ENCODE measurements at places on chromosomes 5 and 9.

- DNase-seq, result no peak
Measured at GRCh38 chr5:133241179-133242092, 189.6 kb downstream of the HSPA4 start.

- DNase-seq, result no peak
Measured at GRCh38 chr9:11257992-11258391, 645.2 kb upstream of the PTPRD start.

- no peak for DNase-seq
Measured at GRCh38 chr5:138803285-138803684, 50.1 kb downstream of the CTNNA1 start.

- no peak for DNase-seq
Measured at GRCh38 chr5:66558560-66558959, 37.6 kb upstream of the MAST4 start.

DNA sequence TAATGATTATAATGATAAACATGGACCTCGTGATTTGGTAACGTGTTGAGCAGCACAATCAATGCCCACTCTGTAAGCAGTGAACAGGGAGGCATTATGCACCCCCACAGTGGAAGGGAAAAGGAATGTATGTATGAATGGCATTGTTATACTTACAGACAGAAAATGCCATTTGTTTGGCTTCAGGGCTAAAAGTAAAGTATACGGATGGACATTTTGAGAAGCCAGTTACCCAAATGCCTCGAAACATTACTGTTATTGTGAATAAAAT lies 260.2 kb upstream of the PPP1R2B start:
- no peak for DNase-seq

DNA sequence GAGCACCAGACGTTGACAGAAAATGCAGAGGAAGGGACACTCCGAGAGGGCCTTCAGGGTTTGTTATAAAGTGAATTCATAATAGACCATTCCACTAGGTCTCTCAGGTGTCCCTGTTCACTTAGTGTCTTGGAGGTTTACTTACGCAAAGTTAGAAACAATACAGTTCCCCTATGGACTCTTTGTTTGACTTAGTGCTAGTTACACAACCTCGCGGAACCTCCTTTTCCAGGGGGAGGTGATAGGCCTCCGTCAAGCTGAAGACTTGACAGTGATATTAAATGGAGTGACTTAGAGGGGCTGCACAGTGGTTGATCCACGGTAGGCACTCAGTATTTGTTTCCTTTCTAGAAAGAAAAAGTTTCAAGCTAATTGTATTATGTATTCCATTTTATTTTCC lies 1.3 kb downstream of the CCT5 start:
- DNase-seq, result no peak

DNA sequence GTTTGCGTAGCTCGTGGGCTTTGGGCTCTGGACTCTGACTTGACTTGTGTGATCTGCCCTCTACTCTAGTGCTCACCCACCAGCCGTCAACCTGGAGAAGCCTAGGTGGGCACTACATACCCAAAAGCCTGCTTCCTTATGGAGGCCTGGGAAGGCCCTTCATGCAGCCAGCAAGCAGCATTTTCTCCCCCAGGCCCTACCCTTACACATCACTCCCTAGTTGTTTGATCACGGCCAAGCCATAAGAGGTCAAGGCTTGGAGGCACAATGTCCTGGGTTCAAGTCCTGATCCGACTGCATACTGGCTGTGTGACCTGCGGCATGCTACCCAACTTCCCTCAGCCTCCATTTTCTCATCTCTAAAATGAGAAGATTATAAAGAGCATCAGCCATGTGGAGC lies 151.3 kb upstream of the EGFLAM start:
- DNase-seq, result no peak

GRCh38 chr9:127278372-127278771 lies 13.8 kb downstream of the GARNL3 start:
- DNase-seq, result no peak

- no peak for DNase-seq
Measured at GRCh38 chr5:138725153-138725817, 27.9 kb upstream of the CTNNA1 start.

GRCh38 chr5:132011622-132012343 lies at the start of gene ACSL6:
ACSL6 (minus strand) TSS chr5:132011658; CDS start chr5:132011553, 105 bp downstream.
- no peak for DNase-seq

DNA sequence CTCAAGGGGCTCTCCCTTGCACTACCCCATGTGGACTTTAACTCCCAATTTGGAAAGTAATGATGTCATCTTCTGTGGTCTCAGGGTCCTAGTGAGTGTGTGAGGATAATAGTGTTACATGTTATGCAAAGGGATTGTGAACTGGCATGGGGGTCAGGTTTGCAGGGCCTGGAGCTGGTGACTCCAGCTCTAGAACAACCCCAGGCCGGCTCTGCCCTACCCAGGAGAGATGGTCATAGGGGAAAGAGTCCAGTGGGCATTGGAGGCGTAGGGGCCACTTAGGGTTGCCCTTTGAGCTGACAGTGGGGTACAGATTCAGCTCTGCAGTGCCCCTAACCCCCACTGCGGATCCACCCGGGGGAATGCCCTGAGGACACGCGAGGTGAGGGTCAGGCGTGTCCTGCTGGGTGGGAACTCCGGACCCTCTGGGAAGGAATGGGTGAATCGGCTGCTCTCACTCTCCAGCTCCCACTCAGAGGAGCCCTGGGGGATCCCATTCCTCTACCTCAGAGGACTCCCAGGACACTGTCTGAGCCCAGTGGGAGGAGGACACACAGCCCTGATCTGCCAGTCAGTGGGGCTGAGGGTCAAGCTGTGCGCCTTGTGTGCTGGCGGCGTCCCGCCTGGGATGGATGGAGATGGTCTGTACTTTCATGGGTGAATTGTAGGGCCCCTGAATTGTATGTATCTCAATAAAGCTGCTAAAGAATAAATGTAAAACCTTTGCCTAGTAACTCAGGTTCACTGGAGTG lies 2.5 kb upstream of the NKD2 start:
- DNase-seq, result no peak

DNA sequence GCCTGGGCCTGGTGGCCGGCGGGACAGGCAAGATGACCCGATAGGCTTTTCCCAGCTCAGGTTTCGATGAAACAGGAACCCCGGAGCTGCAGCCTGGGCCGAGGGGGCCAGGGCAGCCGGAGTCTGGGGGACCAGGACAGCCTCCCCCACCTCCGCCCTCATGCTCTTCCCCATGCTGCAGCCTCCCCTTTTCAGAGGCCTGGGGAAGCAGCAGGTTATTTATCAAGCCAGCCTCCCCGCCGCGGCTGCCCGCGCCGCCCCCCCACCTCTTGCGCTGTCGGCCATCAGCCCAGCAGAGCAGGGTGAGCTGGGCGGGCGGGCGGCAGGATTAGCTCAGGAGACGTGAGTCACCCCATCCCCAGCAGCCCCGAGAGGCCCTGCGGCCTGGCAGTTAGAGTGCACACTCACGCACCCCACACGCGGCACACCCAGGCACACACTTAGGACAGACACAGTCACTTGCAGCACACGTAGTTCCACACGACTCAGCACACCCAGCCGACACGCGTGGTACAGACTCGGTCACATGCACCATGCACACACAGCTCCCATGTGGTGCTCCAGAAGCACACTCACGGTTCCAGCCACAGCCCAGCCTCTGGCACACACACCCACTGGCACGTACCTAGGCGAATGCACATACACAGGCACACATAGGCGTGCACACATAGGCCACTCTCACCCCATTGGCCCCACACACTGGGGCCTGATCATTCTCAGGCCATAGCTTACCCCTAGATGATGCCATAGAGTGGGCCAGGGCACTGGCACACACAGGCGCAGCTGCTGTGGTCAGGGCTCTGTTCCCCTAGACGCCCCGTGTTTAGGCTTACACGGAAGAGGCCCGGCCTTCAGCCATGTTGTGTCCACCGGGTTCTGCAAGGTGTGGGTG lies 13.0 kb downstream of the CXXC5 start:
- no peak for DNase-seq

- DNase-seq, result no peak
Measured at GRCh38 chr5:168426007-168426863, 60.0 kb upstream of the RARS1 start.

DNA sequence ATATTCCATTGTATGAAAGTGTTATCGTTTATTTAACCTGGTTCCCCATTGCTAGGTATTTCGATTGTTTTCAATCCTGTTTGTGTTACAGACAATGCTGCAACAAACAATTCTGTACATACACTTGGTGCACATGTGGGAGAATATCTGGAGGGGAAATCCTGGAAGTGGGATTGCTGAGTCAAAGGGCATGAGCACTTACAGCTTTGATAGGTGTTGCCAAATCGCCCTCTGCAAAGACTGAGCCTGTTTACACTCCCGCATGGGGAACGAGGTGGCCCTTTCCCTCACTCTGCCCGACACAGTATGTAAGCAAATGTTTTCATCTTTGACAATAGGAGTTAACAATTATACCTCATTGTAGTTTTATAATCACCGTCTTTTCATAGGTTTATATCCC lies 66.2 kb downstream of the PDE6A start:
- no peak for DNase-seq

- no peak for DNase-seq
Measured at GRCh38 chr5:57529864-57530263, 47.3 kb upstream of the ACTBL2 start.

DNA sequence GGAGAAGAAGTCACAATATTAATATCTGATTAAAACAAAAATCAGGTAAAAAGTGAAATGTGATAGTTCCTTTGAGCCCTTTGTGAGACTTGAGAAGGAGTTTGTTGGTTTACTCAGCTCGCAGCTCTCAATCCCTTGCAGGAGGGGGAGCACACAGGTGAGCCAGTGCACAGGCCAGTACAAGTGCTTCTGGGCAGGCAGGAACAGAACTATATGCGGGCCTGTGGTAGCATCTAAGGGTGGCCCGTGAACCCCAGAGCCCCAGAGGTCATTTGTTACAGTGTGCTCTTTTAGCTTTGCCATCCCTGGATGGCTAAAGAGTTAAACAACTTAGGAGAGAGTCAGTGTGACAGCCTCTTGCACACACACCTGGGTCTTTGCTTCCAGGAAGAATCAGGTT lies 215.3 kb upstream of the EDIL3 start:
- no peak for DNase-seq

DNA sequence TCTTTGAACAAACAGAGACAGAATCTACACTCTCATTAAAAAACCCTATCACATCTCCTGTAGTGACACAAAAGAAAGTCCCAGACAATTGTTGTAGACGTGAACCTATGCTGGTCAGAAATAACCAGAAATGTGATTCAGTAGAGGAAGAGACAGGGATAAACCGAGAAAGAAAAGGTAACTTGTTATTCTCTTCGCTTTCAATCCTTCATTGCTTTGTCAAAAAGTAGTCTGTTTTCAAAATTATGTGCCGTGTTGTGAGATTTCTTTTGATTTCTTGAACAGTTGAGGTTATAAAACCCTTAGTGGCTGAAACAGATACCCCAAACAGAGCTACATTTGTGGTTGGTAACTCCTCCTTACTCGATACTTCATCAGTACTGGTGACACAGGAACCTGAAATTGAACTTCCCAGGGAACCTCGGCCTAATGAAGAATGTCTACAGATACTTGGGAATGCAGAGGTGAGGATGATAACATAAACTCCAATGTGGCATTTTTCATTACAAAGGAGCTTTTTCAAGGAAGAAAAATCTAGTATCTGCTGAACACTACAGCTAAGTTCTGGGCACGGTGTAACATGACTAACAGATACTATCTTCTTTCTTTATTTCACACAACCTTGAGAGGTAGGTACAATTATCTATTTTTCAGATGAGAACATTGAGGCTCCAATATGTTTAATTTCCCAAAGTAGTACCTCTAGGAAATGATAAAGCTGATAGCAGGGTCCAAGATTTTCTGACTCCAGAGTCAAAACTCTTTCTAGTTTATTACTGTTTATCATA lies 14.3 kb downstream of the HMGCR start:
- no peak for DNase-seq

DNA sequence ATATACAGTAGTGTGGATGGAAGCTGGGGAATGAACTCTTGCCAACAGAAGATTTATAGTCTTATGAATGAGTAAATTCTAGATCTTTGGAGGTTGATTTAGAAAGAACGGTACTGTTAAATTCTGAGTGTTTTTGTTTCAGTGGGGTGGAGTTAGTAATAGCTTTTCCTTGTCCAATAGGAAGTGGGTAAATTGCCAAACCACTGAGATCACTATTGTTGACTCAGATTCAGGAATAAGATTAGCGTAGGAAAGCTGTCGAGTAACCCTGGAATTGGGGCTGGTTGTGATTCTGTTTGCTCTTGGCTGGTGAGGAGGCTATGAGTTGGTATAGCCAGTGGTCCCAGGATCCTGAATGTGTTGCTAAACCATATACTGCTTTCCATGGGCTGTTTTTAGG lies 155.6 kb downstream of the ARHGAP26 start:
- DNase-seq, result no peak

- DNase-seq, result no peak
Measured at GRCh38 chr9:79778581-79778980, 206.8 kb downstream of the TLE4 start.

DNA sequence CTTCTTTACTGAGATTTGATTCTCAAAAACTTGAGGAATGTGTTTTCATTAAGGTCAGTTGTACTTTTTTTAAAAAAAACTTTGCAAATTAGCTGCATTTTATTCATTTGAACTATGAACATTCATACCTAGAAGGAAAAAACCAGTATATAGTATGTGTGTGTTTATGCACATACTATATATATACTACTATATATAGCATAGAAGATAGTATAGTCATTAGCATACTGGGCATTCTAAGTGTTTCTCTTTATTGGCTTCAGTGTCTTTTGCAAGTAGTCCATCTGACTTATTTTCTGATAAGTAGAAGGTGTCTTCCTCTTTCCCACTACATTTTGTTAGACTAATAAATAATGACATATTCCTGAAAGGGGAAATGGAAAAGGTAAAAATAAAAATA lies 33.0 kb downstream of the ELOVL7 start:
- no peak for DNase-seq

DNA sequence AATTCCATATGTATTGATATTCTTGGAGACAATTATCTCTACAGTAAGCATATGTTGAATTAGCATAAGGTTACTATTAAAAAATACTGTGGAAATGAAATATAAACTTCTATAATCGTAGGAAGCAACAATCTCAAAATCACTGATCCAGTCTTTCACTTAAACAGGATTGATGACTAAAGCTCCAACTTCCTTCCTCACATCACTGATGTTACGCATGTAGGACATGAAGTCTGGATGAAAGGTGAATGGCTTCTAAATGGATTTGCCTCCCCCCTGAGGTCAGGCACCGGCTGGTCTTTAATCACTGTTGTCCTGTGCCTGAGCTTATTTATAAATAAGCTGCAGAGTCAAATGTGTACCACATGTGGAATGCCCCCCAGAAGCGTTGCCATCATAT lies 157.1 kb upstream of the NFIB start:
- no peak for DNase-seq

DNA sequence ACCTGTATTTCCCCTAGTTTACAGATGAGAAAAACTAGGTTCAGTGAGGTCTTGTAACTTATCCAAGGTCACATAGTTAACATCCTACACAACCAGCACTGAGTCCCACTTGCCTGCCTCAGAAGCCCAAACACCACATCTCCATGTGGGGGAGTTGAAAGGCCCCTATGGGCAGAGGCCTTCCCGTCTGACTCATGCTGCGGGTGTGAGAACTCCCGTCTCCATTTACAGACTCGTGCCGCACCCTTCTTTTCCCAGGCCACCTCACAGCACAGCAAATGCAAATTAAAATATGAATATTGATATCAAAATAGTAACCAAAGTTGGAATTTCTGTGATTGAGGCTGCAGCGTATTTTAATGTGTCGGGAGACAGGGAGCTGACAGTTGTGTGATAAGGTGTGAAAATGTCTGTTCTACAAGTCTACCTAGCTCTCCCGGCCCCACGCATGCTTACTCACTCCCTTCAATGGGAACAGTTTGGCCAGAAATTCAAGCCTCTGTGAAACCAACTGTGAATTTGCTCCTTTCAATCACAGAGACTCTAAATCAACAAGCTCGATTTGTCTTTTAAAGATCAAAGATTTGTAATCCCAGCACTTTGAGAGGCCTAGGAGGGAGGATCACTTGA lies 90.1 kb downstream of the CRB2 start:
- no peak for DNase-seq

Data from stimulated activated CD4-positive, alpha-beta T cell treated with anti-CD3 and anti-CD28 coated beads, Interleukin-1b, Interleukin-23, amount 100 ng/mL, for 1 hour (primary cell).